ENCODE measurements at places on chromosomes 1 and 21.

GRCh38 chr1:158646465-158646864, 40.0 kb downstream of the SPTA1 start:
- DNase-seq = peak; percentile 85

- no peak for DNase-seq
Measured at GRCh38 chr1:18077657-18078215, 29.9 kb upstream of the IGSF21 start.

DNA sequence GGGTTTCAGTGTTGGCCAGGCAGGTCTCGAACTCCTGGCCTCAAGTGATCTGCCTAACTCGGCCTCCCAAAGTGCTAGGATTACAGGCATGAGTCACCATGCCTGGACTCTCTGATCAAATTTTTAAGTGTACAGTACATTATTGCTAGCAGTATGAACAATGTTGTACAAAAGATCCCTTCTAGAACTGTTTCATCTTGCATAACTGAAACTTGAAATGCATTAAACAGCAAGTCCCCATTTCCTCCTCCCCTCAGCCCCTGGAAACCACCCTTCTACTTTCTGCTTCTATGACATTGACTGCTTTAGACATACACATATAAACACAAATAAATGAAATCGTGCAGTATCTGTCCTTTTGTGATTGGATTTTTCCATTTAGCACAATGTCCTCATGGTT, 463.4 kb downstream of the PTPRC start:
- peak; percentile 55 for DNase-seq

GRCh38 chr1:219931033-219931432, 2.7 kb upstream of the SLC30A10 start:
- DNase-seq = no peak

GRCh38 chr21:44414291-44415072, 40.8 kb upstream of the LRRC3 start:
- DNase-seq = no peak

- DNase-seq = no peak
Measured at GRCh38 chr1:176058686-176059085, 148.4 kb downstream of the COP1 start.

GRCh38 chr1:3988431-3988830, 88.4 kb upstream of the C1orf174 start:
- DNase-seq = no peak

DNA sequence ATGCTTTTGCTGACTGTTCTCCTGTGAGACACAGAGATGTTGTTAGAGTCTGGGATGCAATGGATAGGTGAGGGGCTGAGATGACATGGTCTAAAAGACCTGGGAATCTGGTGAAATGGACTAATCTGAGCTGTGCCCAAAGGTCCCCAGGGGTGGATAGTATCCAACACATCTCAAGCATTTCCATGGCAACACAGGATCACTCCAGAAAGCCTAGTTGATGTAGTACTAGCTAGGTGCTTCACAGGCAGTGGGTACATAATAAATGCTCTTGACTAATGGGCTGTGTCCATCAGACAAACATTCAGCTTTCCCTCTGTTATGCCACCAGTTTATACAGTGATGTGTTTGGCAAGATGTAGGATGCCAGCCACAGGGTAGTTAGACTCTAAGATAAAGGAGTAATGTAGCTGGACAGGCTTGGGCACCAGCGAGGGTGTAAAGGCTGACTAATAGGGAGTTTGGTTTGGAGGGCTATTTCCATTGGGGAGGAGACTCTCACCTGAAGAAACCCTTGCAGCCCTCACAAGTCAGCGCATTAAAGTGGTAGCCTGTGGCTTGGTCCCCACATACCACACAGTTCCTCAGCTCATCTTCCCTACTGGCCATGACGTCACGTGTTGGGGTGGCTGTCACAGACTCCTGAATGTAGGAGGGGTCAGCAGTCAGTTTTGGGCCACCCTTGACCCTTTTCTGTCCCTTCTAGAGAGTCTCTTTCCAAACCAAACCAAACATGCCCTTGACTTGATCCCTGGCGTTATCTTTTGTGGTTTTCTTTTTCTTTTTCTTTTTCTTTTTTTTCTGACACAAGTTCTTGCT, 1.8 kb downstream of the NR1I3 start:
- no peak for DNase-seq

GRCh38 chr1:2814511-2815075, 13.1 kb upstream of the TTC34 start:
- DNase-seq = no peak
